ENCODE measurements at places on chromosomes 7 and 10. TPM values are rescaled to one million over a fixed set of nuclear protein-coding genes. Genes with fewer than 3 reads are reported as not detected.

DNA sequence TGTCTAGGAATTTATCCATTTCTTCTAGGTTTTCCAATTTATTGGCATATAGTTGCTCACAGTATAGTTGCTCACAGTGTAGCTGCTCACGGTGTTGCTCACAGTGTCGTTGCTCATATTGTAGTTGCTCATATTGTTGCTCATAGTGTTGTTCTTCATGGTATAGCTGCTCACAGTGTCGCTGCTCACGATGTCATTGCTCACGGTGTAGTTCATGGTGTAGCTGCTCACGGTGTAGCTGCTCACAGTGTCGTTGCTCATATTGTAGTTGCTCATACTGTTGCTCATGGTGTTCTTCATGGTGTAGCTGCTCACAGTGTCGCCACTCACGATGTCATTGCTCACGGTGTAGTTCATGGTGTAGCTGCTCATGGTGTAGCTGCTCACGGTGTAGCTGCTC, 7.7 kb upstream of the PRKAR1B start:
- DNase-seq: no peak

DNA sequence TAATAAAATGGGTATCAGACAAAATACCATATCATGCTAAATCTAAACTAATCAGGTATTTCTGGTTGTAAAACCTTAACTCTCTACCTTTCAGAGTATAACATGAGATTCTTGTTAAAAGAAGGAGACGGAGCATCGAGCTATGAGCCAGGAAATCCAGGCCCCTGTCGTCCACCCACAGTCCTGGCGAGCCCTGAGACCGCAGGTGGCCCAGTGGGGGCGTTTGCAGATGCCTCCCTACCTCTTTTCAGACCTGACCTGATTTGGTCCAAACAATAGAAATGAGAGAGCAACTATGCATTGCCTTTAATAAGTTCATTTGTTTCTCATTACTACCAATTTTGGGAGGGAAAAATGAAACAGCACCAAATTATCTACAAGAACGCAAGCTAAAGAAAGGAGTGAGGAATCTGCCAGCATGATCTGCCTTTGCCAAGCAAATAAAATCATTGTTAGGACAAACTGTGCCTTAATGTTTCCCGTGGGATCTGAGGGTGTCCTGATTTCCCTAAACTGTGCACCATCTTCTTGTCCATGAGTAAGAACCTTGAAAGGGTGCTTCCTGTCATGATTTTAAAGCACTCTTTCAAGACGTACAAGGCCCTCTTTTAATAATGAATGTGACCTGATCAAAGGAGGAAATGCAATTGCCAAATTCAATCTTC, 166.7 kb downstream of the TCERG1L start:
- no peak for DNase-seq

DNA sequence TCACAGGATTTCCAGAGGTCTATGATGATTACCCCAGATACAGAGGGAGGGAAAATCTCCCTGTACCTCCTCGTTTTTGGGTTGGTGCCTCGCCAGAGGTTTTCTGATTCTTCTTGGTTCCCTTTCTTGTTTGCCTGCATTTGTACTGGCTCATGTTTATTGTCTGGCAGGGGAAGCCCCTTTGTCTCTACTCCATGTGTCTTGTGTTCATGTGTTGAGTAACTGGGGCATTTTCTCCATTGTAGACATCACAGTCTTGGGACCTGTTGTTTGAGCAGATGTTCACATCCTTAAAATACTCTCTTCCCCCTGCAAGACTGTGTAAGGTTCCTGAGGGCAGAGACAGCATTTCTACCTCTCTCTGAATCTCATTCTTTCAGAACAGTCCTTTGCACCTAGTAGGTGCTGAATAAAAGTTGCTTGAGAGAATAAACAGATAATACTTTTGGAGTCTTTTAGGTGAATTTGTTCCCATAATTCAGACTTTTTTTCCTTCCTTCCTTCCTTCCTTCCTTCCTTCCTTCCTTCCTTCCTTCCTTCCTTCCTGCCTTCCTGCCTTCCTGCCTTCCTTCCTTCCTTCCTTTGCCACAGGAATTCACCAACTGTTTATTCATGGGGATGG, 25.1 kb downstream of the CDK14 start:
- DNase-seq: no peak

- DNase-seq: no peak
Measured at GRCh38 chr7:116525298-116525912, 569 bp downstream of the CAV1 start.

GRCh38 chr10:114874827-114875411, 53.3 kb downstream of the FHIP2A start:
- DNase-seq: no peak

DNA sequence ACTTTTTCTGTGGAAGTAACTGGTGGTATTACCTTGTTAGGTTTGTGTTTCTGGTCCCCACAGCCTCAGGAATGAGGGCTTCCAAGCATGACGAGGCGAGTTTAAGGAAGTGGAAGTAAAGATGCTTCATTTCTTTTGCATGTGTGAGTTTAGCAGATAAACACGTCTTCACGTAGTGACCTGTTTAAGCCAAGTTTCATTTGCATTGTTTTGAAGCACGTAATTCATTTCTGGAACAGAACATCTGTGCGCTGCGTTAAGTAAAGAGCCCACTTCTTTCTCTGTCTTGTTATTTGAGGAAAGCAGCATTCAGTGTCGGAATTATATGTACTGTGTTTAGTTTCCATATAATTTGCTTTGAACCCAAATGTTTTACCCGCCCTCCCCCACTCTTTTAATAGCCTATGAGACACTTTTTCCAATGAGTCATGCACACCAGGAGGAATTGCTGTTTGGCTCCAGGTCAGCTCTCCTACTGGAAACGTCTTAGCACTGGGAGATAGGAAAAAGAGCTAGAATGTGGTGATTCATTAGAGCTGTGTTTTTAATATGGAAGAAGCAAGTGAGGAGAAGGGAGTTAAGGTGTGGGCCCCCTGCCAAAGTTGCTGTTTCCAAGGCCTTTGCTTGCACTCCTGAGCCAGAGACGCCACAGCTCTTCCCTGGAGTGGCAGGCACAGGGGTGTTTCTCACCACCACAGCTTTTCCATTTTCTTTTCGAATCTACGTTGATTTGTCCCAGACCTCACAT, 36.7 kb downstream of the BTBD16 start:
- peak; percentile 53 for DNase-seq

GRCh38 chr10:125692196-125692595, 9.2 kb upstream of the TEX36 start:
- DNase-seq: no peak

GRCh38 chr10:78780551-78780961, 288.2 kb upstream of the ZMIZ1 start:
- DNase-seq: no peak

DNA sequence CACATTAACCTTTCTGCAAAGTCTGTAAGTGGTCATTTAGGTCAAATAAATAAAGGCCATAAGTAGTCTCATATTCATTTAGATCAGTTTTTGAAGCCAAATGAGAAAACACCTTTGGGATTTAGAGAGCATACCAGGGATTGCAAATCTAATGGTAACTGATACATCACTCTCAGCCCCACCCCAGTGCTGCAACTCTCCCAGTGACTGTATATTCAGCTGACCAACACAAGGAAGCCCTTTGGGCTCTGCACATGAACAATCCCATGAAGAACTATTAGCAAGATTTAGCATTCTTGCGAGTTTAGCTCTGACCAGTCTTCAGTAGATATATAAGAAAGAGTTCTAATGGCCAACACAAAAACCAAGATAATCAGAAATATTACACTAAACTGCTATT, 252.3 kb downstream of the CSTF2T start:
- no peak for DNase-seq

DNA sequence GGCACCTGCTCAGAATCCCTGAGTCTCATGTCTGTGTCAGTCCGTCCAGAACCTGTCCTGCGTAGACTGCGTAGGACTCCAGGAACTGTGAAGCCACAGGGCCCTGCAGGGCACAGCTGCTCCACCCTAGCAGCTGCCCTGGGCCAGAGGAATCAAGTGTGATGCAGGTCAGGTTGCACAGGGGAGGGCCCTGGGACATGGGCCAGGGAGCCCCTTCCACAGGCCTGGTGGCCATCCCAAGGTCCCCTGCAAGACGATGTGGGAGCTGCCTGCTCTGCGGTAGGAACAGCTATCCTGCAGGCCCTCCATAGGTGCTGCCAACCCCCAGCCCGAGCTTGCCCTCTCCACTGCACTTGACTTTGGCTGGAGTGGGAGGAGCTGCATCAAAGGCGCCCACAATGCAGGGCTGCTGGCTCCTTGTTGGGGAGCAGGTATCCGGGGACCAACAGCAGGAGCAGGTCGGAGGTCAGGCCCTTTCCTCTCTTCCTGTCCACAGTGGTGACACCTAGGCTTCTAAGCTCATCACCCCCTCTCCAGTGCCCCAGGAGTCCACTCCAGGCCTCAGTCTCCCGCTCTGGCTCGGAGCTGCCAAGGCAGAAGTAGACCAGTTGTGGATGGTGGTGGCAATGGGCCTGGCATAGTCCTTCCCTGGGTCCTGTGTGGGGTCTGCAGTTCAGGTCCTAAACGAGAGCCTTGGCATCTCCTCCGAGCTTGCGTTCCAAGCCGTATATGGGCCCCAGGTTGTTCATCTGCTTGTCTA, 149.1 kb downstream of the MAPK8 start:
- DNase-seq: peak; percentile 55

DNA sequence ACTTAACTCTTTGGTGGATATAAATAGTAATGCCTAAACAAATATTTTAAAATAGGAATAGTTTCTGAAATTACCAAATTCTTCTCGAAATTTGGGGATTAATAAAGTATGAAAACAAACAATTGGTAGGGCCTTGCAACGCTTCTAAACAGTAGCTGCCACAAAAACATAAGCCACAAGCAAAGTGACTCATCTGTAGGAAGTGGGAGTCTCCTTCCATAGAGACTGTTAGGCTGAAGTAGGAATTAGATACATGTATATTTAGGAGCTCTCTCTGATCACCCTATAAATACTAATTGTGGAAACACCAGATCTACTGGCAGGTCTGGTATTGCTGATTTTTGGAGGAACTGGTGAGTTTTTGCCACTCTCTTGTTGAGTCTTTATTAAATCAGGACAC, 5.7 kb upstream of the LMOD2 start:
- DNase-seq: no peak

GRCh38 chr7:99012722-99013121, 131.2 kb downstream of the SMURF1 start:
- DNase-seq: no peak

GRCh38 chr7:141301544-141301943, 227.7 kb downstream of the TMEM178B start:
- DNase-seq: no peak

- peak; percentile 79 for DNase-seq
Measured at GRCh38 chr10:103278862-103279298, 1.9 kb downstream of the INA start.

GRCh38 chr7:157522954-157523353, 186.2 kb downstream of the DNAJB6 start:
- no peak for DNase-seq

GRCh38 chr10:125054669-125055268, 105.6 kb downstream of the CTBP2 start:
- no peak for DNase-seq

- no peak for DNase-seq
Measured at GRCh38 chr7:110502888-110503465, 588.0 kb upstream of the LRRN3 start.

DNA sequence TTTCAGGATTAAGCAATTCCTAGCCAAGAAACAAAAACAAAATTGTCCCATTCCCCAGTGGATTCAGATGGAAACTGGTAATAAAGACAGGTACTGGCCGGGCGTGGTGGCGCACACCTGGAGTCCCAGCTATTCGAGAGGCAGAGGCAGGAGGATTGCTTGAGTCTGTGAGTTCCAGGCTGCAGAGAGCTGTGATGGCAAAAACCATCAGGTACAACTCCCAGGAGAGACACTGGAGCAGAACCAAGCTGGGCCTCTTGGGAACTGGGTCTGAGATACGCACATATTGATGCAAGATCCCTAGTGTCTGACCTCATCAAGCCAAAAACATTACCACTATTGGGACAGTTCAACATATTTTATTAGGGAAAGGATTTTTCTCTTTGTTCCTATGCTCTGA, 84.0 kb upstream of the ANLN start:
- no peak for DNase-seq

- no peak for DNase-seq
Measured at GRCh38 chr10:47320812-47321211, 1.4 kb upstream of the GDF2 start.

- DNase-seq: no peak
Measured at GRCh38 chr7:74356589-74357315, 67.5 kb downstream of the CLIP2 start.

DNA sequence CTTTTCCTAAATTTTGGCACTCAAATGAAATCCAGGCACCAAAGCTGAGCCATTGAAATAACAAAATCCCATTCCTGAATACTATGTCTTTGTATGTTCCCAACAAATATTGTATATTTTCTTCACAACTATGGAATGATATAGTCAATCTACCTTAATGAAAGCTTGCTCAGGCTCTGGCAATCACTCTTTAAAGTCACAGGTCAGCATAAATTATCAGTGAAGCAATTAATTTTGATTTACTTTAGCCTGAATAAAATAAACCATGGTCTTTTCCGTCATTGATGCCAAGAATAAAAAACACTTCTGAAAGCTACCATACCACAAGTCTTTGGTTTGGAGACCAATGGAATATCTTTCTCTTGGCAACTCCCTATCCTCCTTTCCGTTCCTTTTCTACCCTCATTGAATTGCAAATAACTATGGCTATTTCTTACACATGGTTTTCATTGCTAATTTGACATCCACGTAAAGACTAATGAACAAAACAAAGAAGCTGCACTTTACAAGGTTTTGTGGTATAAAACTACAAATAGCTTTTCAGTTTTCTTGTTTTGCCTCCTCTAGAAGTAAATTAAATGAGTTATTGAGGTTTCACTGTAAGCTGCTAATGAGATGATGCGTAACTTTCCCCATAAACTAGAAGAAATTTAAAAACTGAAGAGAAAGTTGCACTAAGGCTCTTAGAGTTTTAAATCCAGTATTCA, 166.6 kb downstream of the TAX1BP1 start:
- DNase-seq: no peak

DNA sequence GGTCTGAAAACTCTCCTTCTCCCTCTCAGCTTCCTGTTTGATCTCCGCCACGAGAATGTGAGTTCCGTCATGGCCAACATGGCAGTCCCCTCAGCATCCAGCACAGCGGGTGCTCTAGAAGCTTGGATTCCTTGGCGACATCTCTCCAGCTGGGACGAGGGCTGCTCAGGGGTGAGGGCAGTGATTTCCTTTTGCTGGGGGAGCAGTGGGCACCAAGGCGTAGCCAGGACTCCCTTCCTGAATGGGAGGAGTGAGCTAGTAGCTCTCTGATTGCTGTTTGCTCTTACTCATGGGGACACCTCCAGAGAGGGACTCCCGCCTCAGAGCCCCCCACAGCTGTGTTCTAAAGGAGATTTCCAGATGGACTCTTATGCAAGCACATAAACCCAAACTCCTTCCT, 28.8 kb upstream of the CTBP2 start:
- DNase-seq: no peak

Gene PLEKHS1
- 0.45 TPM for total RNA-seq

Gene PILRA
- 2.8 TPM for total RNA-seq

Gene CCDC136
- 44.2 TPM for total RNA-seq

Gene ZNF425
- 7.0 TPM for total RNA-seq

Gene AHR
- 66.0 TPM for total RNA-seq

Gene ZDHHC16
- total RNA-seq: 50.7 TPM

Gene STEAP4
- total RNA-seq: 1.2 TPM

Gene RAPGEF5
- 11.7 TPM for total RNA-seq

Gene SFRP4
- total RNA-seq: 4.4 TPM

Gene AKR1D1
- not detected for total RNA-seq

Gene CALCR
- total RNA-seq: 0.10 TPM

Gene PDE6C
- not detected for total RNA-seq

Gene CNPY1
- total RNA-seq: not detected

Gene BCAP29
- 33.9 TPM for total RNA-seq

Gene SPRN
- total RNA-seq: 0.21 TPM

Gene C10orf105
- not detected for total RNA-seq

All from type B pancreatic cell (in vitro differentiated cells).